ENCODE measurements at places on chromosomes 11 and 22. TPM values are rescaled to one million over a fixed set of nuclear protein-coding genes. Genes with fewer than 3 reads are reported as not detected.

The HBD gene
- total RNA-seq: not detected

The OVCH2 gene
- 31.9 TPM for total RNA-seq

The PITPNB gene
- 40.8 TPM for total RNA-seq

The PGAP2 gene
- 62.1 TPM for total RNA-seq

The TEX12 gene
- not detected for total RNA-seq

The MAPK8IP2 gene
- 4.0 TPM for total RNA-seq

The OR8B3 gene
- total RNA-seq: not detected

The ATP5MG gene
- 26.6 TPM for total RNA-seq

DNA sequence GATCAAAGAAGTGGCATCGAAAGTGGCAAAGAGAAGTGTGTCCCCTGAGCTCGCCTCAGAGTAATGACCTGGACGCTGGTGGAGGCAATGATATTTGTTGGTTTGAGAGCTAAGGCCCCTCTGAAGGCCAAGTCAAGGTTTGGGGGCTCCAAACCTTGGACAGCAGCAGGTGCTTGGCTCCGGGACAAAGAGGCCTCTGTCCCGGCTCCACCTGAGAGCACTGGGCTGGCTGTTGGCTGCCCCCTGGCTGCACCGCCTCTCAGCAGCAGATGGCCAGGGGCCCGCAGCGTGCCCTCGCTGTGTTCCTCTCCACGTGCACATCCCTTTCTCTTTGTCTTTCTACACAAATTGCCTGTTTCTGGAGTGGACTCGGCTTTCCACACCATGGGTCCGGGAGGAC is 301.3 kb downstream of the NTM start:
- no peak for DNase-seq

DNA sequence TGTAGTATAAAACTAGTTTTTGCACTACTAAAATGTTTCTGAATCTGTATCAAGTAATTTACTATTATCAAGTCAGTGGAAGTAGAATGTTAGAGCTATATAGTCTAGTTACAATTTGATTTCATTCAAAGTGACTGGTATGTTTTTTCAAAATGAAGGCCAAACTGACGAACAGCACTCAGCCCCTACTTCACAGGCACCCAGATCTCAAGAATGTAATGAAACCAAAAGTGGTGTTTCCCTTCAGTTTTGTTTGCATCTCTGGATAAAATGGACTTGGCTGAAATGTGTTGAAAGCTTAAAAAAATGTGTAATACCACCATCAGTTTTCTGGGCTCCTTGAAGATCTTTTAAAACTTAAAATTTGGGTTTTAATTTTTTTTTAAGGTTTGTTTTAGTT is 46.4 kb downstream of the QSER1 start:
- no peak for DNase-seq

DNA sequence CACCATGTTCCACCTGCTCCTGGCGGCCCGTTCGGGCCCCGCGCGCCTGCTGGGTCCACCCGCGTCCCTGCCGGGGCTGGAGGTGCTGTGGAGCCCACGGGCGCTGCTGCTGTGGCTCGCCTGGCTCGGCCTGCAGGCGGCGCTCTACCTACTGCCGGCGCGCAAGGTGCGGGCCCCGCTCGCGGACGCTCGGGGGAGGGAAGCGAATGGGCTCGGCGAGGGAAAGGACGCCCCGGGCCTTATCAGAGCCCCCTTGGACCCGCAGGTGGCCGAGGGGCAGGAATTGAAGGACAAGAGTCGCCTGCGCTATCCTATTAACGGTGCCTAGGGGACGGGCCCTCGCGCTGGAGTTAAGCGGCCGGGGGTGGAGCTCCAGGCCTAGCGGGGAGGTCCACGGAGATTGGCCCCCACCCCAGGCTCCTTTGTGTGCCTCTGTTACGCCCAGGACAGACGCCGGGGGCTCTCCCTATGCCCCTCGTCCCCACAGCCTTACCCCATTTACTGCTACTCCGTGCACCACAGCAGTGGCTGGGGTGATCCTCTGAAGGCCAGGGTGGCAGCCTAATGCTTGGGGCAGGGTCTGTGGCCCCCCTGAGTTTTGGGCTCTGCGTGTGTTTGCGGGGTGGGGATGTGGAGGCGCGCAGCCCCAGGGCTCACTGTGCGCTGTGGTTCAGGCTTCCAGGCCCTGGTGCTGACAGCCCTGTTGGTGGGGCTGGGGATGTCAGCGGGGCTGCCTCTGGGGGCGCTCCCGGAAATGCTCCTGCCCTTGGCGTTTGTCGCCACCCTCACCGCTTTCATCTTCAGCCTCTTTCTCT is 1.1 kb downstream of the TM7SF2 start:
- peak; percentile 75 for DNase-seq

- no peak for DNase-seq
These were observed 1116.4 kb downstream of the JRKL start for GRCh38 chr11:97506076-97506759.

DNA sequence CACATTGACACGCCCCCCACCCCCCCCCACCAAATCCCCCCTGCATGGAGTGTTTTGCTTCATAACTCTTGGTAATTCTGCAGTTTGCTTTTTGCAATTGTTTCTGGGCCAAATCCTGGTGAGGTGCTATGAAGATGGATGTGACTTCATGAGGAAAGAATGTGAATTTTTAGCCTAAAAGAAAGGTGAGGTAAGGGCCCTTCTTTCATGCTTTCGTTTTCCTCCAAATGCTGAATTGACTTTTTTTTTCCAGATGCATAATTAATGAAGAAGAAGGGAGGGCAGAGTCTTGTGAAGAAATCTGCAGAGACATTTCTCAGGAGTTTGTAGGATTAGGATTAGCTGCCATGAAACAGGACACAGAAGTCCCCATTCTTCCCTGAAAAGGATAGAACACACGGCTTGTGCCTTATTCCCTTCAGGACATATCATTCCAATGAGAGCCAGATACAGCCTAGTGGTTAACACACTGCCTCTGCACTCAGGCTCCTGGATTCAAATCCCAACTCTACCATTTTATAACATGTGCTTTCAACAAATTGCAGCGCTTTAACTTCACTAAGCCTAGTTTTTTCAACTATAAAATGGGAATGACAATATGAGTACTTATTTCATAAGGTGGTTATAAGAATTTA is 19.6 kb upstream of the TBCEL start:
- no peak for DNase-seq

DNA sequence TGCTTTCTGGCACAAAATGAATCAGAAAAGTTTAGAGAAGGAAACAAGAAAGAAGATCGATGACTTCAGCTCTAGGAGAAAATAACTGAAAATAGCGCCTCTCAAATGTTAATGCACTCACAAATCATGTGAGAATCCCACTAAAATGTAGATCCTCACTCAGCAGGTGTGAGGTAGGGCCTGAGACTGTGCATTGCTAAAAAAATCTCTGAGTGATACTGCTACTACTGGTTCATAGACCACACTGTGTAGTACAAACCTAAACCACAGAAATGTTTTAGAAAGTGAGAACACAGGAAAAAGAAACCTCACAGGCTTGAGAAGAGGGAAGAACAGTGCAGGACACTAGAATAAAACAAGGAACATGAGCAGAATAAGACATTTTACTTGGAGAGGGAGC is 2.0 kb downstream of the OR8D4 start:
- no peak for DNase-seq

DNA sequence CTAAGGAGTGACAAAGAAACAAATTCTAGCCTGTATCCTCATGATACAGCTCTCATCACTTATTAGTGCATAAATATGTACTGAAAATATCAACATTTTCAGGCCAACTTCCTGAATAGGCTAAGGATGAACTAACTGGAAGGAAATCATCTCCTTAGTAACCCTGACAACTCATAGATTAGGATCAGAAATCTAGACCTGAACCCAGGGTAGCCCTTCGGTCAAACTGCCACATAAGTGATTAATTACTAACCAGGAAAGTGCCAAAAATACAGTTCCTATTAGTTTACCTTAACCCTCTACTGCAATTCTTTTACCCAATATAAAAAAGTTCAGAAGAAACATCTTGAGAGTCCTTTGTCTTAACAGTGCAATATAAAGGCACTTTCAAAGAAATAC is 40.0 kb downstream of the AMBRA1 start:
- DNase-seq: no peak

DNA sequence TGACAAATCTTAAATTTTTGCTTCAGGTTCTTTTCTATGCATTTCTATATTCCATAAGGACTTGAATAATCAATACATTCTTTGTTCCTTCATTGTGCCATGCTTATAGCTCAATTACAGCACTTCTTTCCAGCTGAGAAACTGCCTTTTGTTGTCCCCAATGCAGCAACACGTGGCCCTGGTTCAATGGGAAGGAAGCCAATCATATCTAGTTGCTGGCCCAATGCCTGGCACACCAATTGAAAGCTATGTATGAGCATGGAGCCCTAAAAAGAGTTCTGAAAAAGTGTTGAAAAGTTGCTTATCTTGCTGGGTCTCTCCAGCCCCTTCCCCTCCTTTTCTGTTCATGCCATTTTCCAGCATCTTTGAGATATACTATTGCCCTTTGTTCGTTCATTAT is 448.0 kb upstream of the FAT3 start:
- DNase-seq: no peak

- no peak for DNase-seq
These were observed 56.9 kb upstream of the CSNK2A3 start for GRCh38 chr11:11409901-11410300.

GRCh38 chr11:29782447-29782846 is 234.4 kb downstream of the KCNA4 start:
- no peak for DNase-seq

DNA sequence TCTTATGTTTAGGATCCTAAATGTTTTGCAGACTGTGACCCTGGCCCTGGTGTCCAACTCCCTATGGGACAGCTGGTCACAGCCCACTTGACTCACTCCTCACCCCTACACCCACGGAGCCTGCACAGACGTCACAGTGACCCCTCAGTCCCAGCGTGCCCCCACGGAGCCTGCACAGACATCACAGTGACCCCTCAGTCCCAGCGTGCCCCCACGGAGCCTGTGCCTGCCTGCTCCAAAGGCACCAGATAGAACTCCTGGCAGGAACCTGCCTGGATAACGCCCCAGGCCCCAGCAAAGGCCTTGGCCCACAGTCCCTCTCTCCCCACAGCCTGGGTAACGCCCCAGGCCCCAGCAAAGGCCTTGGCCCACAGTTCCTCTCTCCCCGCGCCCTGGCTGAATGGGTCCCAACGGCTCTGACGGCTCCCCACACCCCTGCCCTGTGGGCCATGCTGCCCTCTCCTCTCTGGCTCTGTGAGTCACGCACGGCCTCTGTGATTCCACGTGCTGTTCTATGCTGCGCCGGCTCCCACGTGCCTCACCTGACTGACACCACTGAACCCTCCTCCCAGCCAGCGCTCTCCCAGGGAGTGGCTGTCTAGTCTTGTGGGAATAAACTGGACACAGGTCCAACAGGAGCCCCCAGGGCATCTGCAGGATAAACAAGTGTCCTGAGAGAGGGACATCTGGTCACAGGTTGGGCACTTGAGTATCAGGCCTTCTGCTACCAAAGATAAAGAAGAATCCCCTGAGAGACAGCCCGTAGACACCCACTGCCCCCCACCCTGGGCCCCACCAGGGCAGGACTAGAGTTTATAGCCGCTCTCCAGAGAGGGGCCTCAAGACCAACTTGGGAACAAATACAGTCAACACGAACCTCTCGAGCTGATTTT is 250.3 kb downstream of the BRD1 start:
- DNase-seq: peak; percentile 40

- no peak for DNase-seq
These were observed 69.2 kb downstream of the GDPD4 start for GRCh38 chr11:77232242-77232641.

DNA sequence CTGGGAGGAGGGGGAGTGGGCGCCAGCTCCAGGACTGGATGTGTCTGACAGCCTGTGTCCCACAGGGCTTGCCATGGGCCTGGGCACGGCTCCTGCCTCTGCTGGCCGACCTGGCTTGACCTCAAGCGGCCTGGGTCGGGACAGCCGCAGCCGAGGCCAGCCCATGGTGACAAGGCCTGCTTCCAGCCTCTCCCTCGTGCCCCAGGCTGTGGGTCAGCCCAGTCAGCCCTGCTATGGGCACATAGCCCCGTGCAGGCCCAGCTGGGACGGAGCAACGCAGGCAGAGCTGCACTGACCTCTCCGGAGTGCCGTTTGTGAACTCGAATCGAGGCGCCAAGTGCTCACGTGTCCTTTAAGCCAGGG is 17.9 kb downstream of the OSBPL5 start:
- DNase-seq: no peak

DNA sequence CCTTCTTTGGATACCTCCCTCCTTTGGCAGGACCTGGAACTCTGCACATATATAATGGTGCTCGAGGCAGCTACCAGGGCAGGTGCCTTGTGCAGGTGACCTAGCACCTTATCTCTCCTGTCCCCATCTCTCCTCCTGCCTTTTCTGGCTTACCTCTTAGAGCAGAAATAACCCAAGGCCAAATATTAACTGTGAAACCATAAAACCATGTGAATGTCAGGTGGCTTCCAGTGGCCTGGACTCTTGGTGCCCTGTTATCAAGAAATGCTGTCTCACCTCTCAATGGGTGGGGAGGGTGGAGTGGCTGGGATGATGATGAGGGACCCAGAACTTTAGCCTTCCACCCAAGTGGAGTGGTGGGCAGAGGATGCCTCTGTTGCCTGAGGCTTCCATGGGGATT is 42.9 kb downstream of the YWHAH start:
- no peak for DNase-seq

GRCh38 chr11:69209421-69210309 is 53.9 kb downstream of the SMIM38 start:
- peak; percentile 54 for DNase-seq

- no peak for DNase-seq
These were observed 34.2 kb downstream of the GRAMD4 start for GRCh38 chr22:46654426-46654825.

DNA sequence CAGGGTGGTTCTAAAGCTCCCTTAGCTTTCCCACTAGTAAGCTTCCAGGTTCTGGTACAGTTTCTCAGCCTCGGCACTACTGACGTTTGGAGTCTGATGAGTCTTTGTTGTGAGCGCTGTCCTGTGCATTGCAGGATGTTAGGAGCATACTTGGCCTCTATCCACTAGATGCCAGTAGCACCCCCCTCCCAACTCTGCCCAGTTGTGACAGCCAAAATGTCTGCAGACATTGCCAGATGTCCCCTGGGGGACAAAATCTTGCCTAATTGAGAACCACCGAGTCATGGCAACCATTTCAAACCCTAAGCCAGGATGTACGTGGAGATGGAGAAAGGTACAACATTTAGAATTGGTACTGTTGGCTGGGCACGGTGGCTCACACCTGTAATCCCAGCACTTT is 68.7 kb downstream of the PTPRJ start:
- no peak for DNase-seq

- no peak for DNase-seq
These were observed 37.9 kb downstream of the TEAD1 start for GRCh38 chr11:12712132-12712531.

GRCh38 chr22:20948450-20948849 is 18.6 kb upstream of the AIFM3 start:
- DNase-seq: no peak

- no peak for DNase-seq
These were observed 47.1 kb upstream of the MICAL2 start for GRCh38 chr11:12063251-12063650.

- DNase-seq: no peak
These were observed 23.8 kb downstream of the MYBPC3 start for GRCh38 chr11:47328449-47329390.

GRCh38 chr11:26106726-26107125 is 225.2 kb upstream of the ANO3 start:
- no peak for DNase-seq
